ENCODE measurements at places on chromosomes 4 and X.
A peak's percentile ranks its signal among the peaks of the same experiment; 100 is the strongest.

GRCh38 chr4:149973181-149973580 is 105.1 kb upstream of the DCLK2 start:
- DNase-seq = no peak

DNA sequence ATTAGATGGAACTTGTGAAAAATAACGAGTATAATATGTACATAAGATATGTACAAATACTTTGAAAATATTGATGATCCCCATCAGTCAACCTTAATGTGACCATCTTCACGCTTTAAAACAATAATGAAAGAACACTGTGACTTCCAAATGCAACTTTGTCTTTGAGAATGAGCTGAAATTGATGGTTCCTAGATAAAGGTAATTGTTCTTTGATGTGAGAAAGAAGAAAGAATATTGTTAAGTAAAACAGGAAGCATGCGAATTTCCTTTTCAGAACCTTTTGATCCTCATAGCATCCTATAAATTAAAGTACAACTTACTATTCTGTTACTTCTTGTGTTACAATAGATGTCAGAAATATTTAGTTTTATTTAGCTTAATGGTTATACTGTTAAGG is 22.2 kb downstream of the IL2 start:
- DNase-seq = no peak

DNA sequence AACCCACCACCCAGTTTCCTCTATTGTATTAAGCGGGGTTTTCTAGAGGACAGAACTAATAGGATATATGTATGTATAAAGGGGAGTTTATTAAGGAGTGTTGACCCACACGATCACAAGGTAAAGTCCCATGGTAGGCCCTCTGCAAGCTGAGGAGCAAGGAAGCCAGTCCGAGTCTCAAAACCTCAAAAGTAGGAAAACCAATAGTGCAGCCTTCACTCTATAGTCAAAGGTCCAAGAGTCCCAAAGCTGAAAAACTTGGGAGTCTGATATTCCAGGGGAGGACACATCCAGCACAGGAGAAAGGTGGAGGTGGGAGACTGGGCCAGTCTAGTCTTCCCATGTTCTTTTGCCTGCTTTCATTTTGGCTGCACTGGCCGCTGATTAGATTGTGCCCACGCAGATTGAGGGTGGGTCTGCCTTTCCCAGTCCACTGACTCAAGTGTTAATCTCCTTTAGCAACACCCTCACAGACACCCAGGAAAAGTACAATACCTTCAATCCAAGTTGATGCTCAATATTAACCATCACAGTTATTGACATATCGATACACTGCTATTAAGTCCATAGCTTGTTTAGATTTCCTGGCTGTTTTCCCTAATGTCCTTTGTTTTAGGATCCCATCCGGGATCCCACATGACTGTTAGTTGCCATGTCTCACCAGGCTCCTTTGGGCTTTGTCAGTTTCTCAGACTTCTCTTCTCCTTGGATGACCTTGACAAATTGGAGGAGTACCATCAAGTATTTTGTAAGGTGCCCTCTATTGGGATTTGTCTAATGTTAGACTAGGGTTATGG is 12.2 kb downstream of the UCHL1 start:
- no peak for DNase-seq

DNA sequence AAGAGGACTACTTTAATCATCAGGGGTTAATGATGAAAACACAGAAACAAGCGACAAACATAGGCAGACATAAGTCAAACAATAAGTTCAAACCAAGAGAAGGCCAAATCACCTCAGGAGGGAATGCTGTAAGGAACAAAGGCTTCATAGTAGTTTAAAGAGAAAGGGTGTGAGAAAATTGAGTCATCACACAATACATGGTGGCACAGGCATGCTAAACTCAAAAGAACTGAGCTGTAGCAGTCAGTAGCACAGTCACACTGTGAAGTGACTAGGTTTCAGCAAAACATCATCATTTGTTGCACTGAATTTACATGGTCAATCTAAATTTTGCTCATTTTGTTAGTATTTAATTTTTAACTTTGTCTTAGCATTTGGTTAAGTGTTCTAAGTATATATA is 24.2 kb downstream of the SMC1A start:
- no peak for DNase-seq

DNA sequence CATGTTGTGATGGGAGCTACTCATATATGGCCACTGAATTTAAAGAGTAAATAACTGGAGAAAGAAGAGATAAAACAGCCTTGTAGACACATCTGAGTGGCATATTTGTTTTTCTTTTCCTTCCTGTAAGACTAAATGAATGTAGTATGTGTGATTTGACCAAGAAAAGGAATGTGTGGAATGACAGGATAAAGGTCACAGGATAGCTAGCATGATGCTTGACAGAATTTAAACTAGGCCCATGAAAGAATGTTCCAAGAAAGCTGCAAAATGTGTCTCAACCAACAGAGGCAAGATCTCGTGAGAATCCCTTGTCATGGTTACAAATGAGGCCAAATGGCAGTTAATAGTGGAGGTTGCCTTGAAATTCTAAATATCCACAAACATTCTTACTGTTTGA is 137.0 kb downstream of the KCNIP4 start:
- no peak for DNase-seq

GRCh38 chrX:124211312-124211942 is 121.0 kb upstream of the TEX13D start:
- no peak for DNase-seq

DNA sequence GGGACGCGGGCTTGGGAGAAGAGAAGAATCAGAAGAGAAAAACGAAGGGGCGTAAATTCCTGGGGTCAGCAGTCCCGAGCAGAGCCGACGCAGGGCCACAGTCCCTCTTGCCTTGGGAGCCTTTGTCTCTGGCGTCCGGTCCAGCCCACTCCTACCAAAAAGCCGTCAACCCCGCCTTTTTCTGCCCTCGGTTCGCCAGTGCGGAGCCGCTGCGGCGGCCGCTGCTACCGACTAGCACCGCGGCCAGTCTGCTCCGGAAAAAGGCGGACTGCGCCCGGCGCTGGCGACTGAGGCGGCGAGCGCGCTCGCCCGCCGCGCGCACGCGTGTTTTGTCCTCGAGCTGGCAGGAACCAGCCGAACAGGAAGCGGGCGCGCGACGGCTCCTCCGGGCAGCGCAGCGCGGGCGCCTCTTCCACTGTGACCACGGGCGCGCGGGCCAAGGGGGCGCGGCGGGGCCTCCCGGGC is 502 bp downstream of the HNRNPDL start:
- DNase-seq = peak; percentile 85

- DNase-seq = no peak
These were observed 757.1 kb upstream of the ADGRL3 start for GRCh38 chr4:60443068-60443467.

- DNase-seq = peak; percentile 30
These were observed at the start of gene GDI1 for GRCh38 chrX:154436983-154437752. TSS of gene GDI1 (plus strand) at chrX:154437154. CDS start at chrX:154437255, 101 bp downstream.

DNA sequence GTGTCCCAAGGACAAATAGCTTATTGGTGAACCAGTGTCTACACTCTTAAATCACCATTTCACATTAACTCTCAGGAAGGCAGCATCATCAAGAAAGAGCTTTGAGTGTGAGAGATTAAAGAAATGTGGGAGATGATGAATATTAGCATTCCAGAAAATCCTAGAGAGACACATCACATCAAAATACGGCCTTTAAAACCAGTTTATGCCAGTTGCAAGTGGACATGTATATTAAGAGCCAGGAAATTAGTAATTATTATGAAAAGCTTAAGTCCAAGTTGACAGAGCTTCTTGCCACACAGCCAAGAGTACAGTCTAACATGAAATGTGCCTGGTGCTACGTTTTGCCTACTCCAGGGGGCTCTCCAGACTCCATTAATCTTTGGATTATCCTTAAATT is 503.0 kb upstream of the BOD1L1 start:
- DNase-seq = no peak

DNA sequence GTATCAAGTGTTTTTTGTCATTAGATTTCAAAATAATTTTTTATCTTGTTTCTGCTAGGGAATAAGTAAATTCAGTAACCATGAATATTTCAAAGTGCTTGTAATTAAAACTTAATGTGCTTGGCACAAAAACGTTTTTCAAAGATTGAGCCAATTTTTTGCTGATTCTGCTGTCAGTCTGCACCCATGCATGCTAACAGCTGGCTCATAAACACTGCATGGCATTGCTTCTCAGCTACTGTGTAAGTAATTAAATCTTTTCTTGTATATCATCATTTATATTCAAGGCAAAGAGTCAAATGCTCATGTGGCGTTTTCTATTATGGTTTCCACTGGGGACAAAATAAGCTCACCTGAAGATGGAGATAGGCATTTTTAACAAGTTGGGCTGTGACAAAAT is 66.8 kb upstream of the SPANXN2 start:
- no peak for DNase-seq

GRCh38 chr4:155419266-155419665 is 42.5 kb upstream of the MAP9 start:
- DNase-seq = no peak

DNA sequence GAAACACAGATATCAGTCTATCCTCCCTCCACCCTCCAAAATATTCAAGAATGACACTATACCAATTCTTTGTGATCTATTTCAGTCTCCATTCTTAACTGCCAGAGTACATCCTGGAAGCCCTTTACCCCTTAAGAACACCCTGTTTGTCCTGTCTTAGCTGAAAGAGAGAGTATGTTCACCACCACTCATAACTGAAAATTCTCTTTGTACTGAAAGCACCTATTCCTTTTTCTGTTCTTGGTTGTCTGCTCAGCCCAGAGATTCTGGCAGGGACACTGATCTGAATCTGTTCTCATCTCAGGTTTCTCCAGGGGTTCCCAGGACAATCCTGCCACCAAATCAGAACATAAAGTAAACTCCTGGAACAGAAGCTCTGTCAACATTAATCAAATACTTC is 25.4 kb upstream of the EREG start:
- DNase-seq = no peak

- no peak for DNase-seq
These were observed 31.1 kb upstream of the DOCK11 start for GRCh38 chrX:118464501-118464900.

DNA sequence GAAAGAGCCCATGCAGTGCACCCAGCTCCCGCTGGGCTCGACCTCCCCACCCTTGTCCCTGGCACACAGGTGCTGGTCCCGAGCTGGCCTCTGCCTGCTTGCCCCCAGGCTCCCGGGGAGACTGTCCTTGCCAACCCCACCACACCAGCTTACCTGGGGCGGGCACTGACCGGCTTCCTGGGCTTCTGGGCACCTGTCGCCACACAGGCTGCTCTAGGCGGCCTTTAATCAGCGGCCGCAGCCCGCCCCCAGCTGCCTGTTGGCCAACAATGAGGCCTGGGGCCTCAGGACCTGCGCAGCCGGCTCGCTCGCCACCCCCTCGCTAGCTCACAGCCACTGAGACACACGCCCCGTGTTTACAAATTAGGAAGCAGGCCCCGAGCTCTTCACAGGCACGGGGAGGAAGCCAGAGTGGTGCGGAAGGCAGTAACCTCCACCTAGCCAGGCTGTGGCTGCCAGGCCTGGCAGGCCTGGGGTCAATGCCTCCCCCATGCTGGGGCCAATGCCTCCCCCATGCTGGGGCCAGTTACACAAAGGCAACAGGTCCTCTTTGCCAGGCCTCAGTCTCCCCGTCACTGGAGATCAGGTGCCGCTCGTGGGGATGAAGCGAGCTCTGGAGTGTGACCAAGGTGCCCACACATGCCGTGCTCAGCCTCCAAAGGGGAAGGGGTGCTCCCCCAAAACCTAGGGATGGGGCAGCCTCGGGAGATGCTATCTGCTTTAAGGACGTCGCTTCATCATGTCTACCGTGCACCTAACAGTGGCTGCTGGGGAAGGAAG is at the start of gene TREX2:
Gene TREX2, minus strand, starts transcription at position 201 of the 780 bp plus-strand sequence. CDS start 626 bp downstream, outside the sequence.
- no peak for DNase-seq

- DNase-seq = no peak
These were observed 62.3 kb downstream of the AGTR2 start for GRCh38 chrX:116232833-116233232.

DNA sequence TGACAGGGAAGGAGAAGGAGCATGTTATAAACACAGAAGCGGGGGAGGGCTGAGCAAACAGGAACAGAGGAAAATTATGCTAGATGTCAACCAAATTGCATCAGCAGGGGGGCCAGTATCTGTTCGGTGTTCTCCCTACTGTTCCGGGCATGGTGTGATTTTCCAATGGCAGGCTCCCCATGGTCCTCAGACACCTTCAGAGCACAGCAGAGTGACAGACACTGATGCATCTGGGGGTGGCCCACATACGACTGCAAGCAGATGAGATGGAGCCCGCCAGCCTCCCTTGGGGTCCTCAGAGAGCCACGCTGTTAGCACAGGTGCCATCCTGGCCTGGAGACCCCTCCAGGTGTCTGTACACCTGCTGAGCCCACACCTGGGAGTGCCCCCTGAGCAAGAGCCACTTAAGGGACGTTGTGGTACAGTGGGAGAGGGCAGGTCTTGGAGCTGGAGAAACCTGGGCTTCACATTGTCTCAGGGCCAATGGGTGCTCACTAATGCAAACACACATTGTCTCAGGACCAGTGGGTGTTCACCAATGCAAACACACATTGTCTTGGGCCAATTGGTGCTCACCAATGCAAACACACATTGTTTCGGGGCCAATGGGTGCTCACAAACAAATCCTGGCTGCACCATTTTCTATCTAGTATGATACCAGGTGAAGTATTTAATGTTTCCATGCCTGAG is 95.4 kb downstream of the SLC2A9 start:
- no peak for DNase-seq

DNA sequence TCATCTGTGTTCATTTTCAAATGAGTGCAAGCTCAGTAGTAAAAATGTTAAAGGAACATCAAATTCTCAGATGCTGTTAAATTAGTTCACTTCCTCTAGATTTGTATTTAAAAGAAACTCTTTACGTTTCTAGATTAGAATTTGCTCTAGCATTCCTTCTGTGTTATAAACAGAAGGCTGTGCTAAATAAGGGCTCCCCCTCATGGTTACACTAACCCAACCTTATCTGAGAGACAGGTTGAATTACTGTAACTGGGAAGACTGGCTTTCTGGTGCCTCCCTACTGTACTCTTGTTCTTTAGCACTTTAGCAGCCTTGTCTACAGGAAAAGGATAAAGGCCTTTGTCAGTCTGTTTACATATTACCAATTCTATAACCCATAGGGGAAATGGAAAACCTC is 56.8 kb downstream of the RXFP1 start:
- no peak for DNase-seq

- DNase-seq = no peak
These were observed 111.6 kb upstream of the PTPN13 start for GRCh38 chr4:86482306-86483172.

GRCh38 chr4:169933531-169933930 is 92.7 kb downstream of the MFAP3L start:
- no peak for DNase-seq

GRCh38 chr4:115454228-115454627 is 340.8 kb upstream of the NDST4 start:
- DNase-seq = no peak

- no peak for DNase-seq
These were observed 8.5 kb upstream of the GYG2 start for GRCh38 chrX:2820136-2820771.

DNA sequence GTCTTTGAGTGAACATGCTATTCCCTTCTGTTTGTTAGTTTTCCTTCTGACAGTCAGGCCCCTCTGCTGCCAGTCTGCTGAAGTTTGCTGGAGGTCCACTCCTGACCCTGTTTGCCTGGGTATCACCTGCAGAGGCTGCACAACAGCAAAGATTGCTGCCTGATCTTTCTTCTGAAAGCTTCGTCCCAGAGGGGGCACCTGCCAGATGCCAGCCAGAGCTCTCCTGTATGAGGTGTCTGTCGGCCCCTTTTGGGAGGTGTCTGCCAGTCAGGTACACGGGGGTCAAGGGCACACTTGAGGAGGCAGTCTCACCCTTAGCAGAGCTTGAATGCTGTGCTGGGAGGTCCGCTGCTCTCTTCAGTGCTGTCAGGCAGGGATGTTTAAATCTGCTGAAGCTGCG is 456.9 kb upstream of the HTR2C start:
- DNase-seq = no peak

Measured in activated CD4-positive, CD25-positive, alpha-beta regulatory T cell (primary cell).